ENCODE measurements at places on chromosomes 11 and 22. TPM values are rescaled to one million over a fixed set of nuclear protein-coding genes. Genes with fewer than 3 reads are reported as not detected.

- no peak for DNase-seq
These were observed 14.0 kb downstream of the FJX1 start for GRCh38 chr11:35632301-35632700.

GRCh38 chr11:17531636-17532113 is 12.5 kb downstream of the USH1C start:
- no peak for DNase-seq

- DNase-seq, result peak; percentile 0
These were observed 48.7 kb downstream of the OTOG start for GRCh38 chr11:17595526-17596309.

The DRD4 gene
- total RNA-seq, result 0.33 TPM

DNA sequence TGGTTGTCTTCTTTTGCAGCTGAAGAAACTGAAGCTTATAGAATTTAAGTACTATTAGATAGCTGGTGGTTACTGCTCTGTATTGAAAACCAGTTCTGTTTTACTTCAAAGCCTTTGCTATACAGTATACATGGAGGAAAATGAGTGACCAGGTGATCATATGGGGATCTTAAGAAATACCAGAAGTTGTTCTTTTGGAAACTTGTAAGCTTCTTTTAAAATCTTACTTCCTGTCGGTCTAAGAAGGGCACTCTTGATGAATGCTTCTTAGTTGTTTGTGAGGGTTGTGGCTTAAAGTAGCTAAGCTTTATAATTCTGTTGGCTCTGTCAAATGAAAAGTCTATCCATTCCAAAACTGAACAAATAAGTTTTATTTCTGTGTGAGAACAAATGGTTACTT is 55.2 kb downstream of the PDE3B start:
- no peak for DNase-seq

DNA sequence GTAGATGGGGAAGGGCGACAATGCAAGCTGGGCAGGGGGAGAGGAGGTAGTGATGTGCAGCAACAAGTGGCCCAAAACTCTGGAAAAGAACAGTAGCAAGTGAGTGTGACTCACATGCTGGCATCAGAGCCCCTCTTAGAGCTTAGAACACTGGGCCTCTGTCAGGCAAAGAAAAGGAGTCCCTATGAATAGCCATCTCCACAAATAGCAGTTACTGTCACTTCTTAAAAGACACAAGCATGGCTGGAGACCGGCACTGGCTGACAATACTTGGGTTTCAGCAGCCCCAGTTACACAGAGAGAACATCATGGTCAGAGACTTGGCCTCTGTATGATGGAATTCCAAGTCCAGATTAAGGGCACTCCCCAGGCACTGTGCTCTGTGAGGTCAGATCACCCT is 58.2 kb downstream of the PRCP start:
- DNase-seq, result no peak

DNA sequence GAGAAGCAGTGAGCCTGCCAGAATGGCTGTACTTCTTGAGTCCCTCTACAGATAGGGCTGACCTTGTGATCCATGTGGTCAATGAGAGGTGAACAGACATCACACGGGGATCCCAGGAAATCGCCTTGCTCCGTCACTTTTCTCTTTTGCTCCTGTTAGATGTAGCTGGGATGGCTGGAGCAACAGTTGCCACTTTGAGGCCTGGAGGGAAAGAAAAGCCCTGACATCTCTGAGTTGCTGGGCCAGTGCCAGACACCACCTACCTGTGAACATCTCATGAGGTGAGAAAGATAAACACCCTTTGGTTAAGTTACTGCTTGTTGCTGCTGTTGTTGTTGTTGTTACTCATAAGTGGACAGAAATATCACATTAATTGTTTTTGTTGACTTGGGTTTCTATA is 840.3 kb downstream of the TBC1D22A start:
- DNase-seq, result no peak

DNA sequence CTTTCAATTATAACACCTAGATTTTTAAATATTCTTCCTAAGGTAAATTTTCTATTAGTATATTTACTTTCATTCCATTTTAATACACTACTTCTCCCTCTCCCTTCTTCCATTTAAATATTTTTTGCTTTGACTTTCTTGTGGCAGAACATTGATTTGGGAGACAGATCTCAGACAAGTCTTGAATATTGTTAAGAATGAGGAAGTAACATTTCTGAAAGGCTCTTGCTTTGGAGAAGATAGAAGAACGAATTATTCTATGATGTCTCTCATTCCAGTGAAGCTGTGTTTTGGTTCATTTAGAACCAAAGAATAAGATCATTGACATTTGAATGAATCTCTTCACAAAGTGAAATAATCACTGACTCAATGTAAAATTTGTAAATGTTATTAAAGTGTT is 2.4 kb downstream of the IPO7 start:
- DNase-seq, result no peak

The ZFP91 gene
- total RNA-seq, result 28.4 TPM

The OR8G1 gene
- 0.13 TPM for total RNA-seq

The APOBEC3H gene
- not detected for total RNA-seq

GRCh38 chr11:7520981-7521487 is 7.2 kb downstream of the PPFIBP2 start:
- no peak for DNase-seq

The GNB1L gene
- 3.7 TPM for total RNA-seq

GRCh38 chr22:29780748-29781676 is 13.8 kb downstream of the UQCR10 start:
- DNase-seq, result no peak

DNA sequence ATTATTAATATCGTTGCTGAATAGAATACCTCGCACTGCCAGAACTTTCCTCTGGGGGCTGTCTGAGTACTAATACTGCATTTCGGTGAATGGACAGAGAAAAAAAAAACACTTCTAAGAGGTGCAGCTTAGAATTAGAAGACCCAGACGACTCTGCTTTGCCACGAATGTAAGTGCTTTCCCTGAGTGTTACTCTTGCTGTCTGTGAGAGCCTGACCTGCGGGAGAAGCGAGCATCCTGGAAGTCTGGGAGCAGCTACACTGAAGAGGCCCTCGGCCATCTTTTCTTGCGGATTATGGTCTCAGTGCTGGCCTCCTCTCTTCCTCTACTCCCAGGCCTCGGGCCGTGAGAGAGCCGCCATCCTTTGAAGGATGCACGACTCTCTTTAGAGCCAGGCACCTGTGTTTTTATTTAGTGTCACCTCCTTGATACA is 94.9 kb downstream of the SCN3B start:
- no peak for DNase-seq

The FAT3 gene
- 17.6 TPM for total RNA-seq

The TSSK2 gene
- total RNA-seq, result not detected

GRCh38 chr22:44436736-44437135 is 61.3 kb downstream of the RTL6 start:
- no peak for DNase-seq

DNA sequence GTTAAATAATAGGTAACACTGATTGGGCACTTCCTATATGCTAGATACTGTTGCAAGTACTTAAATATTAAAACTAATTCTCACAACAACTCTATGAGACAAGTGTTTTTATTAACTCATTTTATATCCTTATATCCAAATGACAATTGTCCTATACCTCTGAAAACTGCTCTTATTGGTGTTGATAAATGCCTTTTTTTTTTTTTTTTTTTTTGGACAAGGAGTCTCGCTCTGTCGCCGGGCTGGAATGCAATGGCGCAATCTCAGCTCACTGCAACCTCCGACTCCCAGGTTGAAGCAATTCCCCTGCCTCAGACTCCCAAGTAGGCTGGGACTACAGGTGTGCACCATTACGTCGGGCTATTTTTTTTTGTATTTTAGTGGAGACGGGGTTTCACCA is 41.6 kb downstream of the MRTFA start:
- DNase-seq, result no peak

GRCh38 chr11:102197670-102198139 is 87.5 kb downstream of the YAP1 start:
- peak; percentile 9 for DNase-seq

DNA sequence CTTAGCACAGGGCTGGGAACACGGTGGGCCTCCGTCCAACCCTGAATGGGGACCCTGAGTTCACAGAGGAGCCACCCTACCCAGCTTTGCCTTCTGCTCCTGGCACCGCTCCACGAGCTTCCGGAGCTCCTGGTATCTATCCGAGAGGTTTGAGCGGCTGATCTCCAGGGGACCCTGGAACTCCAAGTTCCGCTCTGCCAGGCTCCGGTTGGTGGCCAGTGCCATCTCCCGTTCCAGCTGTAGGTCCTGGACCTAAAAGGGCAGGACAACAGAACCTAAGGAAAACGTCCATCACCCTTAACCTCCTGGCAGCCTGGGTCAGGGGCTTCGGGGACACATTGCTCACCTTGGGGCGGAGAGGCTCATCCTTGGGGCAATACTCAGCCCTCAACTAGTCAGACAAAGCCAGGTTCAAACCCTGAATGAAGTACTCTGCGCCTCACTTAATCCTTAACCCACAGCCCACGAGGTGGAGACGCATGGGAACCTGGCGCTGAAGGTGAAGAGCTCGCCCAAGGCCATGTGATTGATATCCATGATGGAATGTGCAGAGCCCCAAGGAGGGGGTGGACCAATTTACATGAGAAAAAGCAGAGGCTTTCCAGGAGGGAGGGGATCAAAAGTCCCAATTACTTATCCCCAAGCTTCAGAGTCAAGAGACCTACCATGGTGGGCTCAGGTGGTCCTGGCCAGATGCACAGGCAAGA is 27.1 kb downstream of the VPS37C start:
- no peak for DNase-seq

- no peak for DNase-seq
These were observed 45.5 kb upstream of the GRIK4 start for GRCh38 chr11:120465921-120466534.

DNA sequence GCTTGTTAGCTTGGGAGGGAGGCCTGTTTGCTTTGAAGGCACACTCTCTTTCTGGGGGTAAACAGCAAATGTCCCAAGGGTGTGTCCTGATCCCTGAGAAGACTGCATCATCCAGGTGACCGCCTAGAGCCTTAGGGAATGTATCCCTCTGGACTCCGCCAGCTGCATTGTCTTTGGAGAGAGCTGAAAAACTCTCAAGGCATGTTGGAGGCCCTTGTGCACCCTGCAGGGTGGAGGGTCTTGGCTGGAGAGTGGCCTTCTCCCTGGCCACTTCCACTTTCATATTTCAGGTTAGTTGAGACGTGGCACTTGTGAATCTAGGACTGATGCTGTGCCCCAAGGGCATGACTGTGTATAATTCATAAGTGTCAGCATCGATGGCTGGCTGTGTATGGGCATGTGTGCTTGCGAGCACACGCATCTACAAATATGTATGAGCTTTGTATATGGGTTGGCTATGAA is 70.6 kb downstream of the ZBTB16 start:
- no peak for DNase-seq

DNA sequence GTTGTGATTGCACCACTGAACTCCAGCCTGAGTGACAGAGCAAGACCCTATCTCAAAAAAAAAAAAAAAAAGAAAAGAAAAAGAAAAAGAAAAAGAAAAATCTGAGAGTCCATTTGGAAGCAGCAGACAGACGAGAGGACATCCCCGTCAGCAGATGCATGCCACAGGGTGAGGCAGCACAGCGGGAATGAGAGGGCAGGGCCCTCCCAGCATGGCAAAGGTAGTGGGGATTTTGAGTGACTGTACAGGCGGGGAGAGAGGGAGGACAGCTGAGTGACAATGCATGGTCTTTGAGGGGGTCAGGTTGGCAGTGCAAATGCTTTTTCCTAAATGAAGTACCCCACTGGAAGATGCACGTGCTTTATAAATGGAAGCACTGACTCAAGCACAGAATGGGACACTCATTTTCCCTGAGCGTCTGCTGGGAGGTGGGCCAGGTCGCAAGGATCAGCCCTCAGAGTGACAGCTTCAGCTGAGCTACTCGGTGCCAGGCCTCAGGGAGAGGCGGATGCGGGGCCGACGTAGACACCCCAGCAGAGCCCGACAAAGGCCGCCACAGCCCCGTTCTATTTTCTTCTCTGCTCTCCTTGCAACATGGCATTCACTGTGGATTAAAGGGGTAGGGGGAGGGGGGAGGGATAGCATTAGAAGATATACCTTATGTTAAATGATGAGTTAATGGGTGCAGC is 113.5 kb downstream of the SHANK2 start:
- DNase-seq, result no peak

The SAA4 gene
- not detected for total RNA-seq

DNA sequence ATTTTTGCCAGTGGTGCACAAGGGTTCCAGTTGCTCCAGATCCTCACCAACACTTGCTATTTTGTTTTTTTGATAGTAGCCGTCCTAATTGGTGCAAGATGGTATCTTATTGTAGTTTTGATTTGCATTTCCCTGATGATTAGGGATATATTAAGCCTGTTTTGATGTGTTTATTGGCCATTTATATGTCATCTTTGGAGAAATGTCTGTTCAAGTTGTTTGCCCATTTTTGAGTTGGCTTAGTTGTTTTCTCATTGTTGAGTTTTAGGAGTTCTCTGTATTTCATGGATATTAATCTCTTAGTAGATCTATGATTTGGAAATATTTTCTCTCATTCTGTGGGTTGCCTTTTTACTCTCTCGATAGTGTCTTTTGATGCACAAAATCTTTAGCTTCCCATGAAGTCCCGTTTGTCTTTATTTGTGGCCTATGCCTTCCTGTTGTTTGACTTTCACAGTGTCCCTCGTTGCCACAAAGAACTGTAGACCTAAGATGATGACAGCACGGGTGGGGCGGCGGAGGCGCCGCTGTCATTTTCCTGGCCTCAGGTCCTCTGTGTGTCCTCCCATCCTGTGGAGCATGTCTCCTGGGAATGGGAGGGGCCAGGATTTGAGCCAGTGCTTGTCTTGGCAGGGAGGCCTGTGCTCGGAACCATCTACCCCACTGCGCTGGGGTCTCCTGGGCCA is 33.5 kb downstream of the LRP5 start:
- DNase-seq, result no peak

- DNase-seq, result no peak
These were observed 62.5 kb upstream of the IZUMO1R start for GRCh38 chr11:94241896-94242295.

DNA sequence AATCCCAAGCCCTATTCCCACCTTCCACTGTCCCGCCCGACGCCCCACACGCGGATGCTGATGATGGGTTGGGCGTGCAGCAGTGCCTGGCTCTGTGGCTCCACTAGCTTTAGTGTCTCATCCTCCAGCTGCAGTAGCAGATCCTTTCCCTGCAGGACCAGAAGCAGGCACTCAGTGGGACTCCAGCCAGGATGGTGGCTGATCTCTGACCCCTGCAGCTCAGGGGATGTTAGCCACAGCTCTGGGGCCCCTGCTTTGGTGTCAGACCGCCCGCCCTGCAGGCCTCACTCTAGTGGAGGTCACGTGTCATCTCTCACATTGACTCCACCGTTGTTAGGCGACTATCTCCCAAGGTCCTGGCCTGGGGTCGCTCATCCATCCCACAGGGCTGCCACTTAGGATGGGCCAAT is 11.8 kb downstream of the SMPD1 start:
- DNase-seq, result no peak

The YPEL1 gene
- 11.5 TPM for total RNA-seq

DNA sequence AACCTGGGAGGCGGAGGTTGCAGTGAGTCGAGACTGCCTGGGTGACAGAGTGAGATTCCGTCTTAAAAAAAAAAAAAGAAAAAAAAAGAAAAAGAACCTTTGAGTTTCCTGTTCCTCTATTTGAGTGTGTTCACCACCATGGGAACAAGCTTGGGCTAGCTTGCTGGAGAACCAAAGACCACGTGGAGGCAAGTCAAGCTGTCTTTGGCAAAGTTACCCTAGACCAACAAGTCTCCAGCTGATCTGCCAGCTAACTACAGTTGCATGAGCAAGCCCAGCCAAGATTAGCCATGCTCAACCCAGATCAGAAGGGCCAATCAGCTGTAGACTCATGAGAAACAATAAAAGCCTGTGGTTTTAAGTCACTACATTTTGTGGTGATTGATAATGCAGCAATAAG is 29.7 kb downstream of the SLN start:
- DNase-seq, result no peak
